ENCODE measurements at places on chromosomes 11 and 22. TPM values are rescaled to one million over a fixed set of nuclear protein-coding genes. Genes with fewer than 3 reads are reported as not detected.
A peak's percentile ranks its signal among the peaks of the same experiment; 100 is the strongest.

SEPTIN5 gene
- polyA plus RNA-seq: 105 TPM

B4GALNT4 gene
- polyA plus RNA-seq: 22.8 TPM

KCNE3 gene
- polyA plus RNA-seq: 2.5 TPM

ZBTB16 gene
- polyA plus RNA-seq: 5.8 TPM

OR51E2 gene
- polyA plus RNA-seq: 1.1 TPM

- H3K36me3 ChIP-seq: peaks cover 4% of the 10 kb centered on the region
- H3K27ac ChIP-seq: no peak overlapping the region
- no peak for DNase-seq
- peaks cover 12% of the 10 kb centered on the region for H3K4me1 ChIP-seq
These were observed 29.9 kb upstream of the MALAT1 start for GRCh38 chr11:65468874-65469333.

DNA sequence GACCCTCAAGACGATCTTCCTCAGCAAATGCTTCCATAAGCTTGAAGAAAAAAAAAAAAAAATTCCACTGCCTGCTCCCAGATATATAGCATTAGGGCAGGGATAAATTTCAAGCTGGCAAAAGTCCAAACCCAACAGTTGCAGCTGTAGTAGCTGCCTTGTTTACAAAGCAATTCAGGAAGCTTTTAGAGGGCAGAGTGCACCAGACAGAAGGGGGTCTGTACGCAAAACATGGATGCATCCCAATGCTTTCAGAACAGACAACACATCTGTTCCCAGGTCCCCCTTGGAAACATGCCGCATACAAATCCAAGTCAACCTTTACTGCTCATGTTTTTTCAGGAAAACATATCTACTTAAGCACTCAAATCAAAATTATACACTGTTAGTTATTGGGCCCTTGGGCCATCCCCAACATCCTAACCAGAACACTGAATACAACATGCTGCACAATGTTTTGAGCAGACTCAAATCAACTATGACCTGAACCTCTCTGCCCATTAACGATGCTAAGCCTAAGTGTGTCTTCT is 94.5 kb downstream of the CADM1 start:
- H3K27ac ChIP-seq: no peak overlapping the region
- peak; percentile 90 for DNase-seq
- H3K27me3 ChIP-seq: no peaks in the 10 kb centered on the region
- no peak overlapping the region for H3K4me3 ChIP-seq
- H3K4me1 ChIP-seq: peaks cover 24% of the 10 kb centered on the region

DNA sequence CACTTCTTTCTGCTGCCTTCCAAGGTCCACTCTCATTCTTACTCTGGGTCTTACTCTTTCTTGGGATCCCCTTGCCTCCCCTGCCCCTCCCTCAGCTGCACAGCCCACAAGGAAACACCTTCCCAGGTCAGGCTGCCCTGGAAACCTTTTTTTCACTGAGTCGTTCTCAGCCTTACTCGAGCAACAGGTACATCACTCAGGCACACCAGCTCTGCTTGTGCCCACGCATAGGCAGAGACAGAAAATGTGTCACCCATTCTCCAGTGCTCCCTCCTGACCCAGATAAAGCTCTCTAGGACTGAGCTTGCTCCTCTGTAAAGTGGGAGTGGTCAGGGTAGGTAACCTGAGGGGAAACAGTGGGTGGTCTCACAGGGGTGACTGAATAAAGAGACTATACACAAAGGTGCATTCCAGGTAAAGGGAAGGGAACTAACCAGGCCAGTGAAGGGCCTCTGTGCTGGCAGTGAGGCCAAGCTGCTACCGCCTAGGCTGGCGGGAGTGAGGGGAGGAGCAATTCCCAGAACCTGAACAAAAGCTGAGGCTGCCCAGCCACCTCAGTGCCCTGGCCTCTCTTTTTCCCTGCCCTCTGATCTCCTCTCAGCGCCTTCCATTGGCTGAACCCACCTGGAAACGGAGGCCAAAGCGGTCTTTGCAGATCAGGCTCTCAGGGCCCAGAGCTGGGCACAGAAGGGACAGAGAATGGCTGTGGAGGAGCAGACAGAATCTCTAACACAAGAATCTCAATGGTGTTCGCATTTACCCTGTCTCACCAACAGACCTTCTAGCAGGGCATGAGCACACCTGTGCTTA is 15.9 kb downstream of the PRG3 start:
- no peaks in the 10 kb centered on the region for H3K27me3 ChIP-seq
- no peak overlapping the region for H3K27ac ChIP-seq
- no peak overlapping the region for H3K4me3 ChIP-seq

- H3K27ac ChIP-seq: no peak overlapping the region
- H3K27me3 ChIP-seq: no peaks in the 10 kb centered on the region
- no peak for DNase-seq
- peaks cover 31% of the 10 kb centered on the region for H3K4me1 ChIP-seq
- H3K4me3 ChIP-seq: no peak overlapping the region
These were observed 21.6 kb upstream of the SESN3 start for GRCh38 chr11:95252586-95252985.

DNA sequence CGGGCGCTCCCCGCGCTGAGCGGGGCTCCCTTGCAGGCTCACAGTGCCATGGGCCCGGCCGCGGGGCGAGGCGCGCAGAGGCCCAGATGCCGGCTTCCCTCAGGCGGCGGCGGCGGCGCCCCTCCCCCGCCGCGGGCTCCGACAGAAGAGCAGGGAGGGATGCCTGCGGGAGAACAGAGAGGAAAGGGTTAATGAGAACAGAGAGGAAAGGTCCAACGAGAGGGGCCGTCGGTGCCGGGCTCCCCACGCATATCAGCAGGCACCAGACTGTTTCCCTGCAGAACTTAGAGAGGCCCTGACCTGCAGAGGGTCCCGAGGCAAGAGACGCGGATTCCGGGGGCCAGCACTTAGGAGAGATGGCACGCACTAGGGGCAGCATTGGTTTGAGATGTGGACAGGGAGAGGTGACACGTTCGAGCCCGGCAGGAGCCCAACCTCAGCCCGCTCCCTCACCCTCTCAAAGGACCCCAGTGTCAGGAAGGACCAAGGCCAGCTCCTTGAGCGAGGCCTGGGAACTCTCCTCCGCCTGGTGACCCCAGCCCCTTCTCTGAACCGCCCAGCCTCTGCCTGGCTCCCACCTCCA is 9.1 kb downstream of the NRXN2 start:
- no peak for DNase-seq
- no peak overlapping the region for H3K27ac ChIP-seq
- H3K4me1 ChIP-seq: peaks cover 14% of the 10 kb centered on the region
- no peaks in the 10 kb centered on the region for H3K36me3 ChIP-seq

All from muscle of leg (tissue), 16 donors.